PC-3 (cell line): ENCODE measurements at places on chromosomes 5 and 9.

GRCh38 chr9:108225149-108225800 is 630.5 kb downstream of the ACTL7B start:
- DNase-seq: no peak

DNA sequence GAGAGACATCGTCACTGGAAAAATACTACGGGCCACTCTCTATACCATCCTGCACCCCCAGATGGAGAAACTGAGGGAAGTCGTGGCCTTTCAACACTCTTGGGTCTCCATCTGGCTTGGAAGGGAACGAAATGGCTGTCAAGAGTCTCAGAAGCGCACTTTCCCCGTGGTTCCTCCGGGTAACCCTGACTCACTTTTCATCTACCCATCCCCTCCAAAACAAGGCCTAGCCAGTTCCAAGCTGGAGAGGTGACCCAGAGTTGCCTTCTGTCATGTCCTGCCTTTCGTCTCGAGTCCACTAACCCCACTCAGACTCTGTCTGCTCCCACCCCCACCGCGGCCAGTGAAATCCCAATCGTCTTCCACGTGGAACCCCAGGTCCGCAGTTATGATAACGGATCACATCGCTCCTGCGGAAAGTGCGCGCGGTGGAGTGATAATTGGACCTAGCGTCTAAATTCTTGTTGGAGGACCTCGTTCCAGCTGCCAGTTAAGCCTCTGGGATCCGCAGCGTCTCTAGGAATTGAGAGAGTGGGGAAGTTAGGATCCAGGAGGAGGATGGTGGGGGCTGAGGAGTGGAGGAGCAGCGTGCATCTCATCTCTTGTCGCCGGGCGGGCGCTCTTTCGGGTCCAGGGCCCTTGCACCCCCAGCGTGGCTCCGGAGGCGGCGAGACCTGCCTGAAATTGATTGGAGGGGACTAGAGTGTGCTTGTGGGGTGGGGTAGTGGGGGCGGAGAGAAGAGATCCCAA is 4.6 kb downstream of the CDKN2A start:
- DNase-seq: no peak

GRCh38 chr5:132674671-132675506 is 1.1 kb downstream of the IL4 start:
- peak; percentile 92 for DNase-seq

- peak; percentile 39 for DNase-seq
Observed at GRCh38 chr9:76302947-76303550, 91.2 kb downstream of the RFK start.

DNA sequence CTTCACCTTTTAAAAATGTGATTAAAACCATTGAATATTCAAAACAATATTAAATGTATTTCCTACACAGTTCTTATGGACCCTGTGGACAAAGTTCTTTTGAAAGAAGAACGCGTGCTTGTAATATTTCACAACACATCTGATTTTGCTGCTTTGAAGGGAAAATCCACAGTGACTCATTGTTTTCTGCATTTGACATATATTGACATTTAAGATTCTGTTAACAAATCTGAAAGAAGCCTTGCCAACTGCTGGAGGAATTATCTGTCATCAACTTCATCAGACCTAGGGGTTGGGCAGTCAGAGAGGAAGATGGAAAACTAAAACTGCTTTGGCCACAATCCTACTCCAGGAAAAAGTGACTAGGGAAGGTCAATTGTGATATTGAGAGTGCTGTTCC is 56.9 kb upstream of the RASEF start:
- DNase-seq: peak; percentile 29

DNA sequence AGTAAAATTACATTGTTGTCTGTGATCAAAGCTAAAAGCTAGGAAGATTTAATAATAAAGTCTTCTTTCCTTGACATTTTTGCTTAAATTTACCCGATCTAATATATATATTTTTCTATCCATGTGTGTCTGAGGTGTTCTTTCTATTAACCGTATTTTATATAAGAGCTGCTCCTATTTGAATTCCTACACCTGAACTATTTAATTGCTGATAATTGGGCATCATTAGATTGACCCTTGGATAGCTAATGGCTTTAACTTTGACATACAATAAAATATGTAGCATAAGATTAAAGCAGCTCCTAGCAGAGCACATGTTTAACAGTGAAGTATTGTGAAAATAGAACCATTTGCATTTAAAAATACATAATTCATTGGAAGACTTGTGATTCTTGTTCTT is 792.7 kb downstream of the MAT2B start:
- no peak for DNase-seq

- peak; percentile 56 for DNase-seq
Observed at GRCh38 chr9:114671605-114672004, 10.4 kb downstream of the TEX48 start.

DNA sequence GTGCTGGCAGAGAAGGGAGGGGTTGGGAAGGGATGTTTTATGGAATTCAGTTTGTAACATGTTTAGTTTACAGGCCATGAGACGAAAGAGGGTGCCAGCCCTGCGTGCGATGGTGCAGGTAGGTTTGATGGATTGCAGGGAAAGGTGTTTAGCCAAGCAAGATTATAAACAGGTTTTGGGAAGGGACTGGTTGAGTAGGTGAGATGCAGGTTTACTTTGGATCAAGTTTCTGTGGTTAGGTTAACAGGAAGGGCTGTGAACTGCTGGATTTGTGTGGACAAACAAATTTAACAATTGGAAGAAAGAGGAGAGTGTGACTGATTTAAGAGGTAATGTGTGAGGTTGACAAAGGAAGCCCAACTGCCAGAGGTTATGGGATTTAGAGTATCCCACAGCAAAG is 32.6 kb upstream of the GPX3 start:
- peak; percentile 48 for DNase-seq

DNA sequence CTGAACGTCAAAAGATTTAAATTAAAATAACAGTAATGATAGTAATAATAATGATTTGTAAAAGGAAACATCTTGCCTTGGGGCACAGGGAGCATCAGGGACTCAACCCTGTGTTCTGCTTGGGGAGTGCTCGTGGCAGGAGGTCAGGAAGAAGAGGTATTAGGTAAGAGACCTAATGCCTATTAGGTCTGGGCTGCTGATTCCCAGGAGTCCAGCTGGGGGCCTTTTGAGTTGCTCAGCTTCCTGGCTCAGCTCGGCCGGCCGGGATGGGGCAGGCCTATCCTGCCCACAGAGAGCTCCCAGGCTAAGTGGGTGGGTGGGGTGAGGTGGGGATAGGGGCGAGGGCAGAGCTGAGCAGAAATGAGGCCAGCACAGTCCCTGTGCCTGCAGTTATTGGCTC is 17.5 kb downstream of the LMX1B start:
- no peak for DNase-seq

DNA sequence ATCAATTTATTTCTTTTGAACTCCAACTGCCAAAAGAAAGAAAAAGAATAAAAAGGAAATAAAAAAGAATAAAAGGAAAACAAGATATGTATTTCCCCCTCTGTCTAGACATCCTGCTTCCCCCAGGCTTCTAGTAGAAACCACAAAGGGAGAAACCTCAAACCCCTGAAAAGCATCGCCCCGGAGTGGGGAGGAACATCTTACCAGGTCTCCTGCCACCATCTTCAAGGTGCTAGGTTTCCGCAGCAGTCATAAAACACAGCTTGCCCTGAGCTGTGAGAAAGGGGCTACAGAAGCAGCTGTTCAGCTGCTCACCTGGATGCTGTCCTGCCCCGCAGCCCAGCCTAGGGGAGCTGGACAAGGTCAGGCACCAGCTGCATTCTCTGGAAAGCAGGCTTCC is 487.7 kb downstream of the GADD45G start:
- no peak for DNase-seq

GRCh38 chr5:9059920-9060691 is 485.8 kb downstream of the SEMA5A start:
- DNase-seq: peak; percentile 99

DNA sequence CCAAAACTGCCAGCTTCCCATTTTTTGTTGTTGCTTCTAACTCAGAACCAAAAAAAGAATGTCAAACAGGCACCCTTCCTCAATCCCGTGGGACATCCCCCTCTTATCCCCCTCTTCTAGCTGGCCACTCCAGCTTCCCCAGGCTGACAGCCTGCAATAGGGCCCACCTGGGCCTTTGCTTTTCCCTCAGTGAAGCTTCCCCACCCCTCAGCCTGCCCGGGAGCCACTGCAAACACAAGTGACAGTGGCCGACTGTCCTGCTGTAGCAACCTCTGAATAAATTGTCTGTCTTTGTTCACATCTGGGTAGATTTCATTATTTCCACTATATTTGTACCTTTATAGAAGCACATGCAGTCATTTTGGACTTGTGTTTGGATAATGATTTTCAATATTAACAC is 245.3 kb downstream of the GADD45G start:
- DNase-seq: no peak

GRCh38 chr9:117074342-117074662 is 340.6 kb downstream of the ASTN2 start:
- DNase-seq: no peak

DNA sequence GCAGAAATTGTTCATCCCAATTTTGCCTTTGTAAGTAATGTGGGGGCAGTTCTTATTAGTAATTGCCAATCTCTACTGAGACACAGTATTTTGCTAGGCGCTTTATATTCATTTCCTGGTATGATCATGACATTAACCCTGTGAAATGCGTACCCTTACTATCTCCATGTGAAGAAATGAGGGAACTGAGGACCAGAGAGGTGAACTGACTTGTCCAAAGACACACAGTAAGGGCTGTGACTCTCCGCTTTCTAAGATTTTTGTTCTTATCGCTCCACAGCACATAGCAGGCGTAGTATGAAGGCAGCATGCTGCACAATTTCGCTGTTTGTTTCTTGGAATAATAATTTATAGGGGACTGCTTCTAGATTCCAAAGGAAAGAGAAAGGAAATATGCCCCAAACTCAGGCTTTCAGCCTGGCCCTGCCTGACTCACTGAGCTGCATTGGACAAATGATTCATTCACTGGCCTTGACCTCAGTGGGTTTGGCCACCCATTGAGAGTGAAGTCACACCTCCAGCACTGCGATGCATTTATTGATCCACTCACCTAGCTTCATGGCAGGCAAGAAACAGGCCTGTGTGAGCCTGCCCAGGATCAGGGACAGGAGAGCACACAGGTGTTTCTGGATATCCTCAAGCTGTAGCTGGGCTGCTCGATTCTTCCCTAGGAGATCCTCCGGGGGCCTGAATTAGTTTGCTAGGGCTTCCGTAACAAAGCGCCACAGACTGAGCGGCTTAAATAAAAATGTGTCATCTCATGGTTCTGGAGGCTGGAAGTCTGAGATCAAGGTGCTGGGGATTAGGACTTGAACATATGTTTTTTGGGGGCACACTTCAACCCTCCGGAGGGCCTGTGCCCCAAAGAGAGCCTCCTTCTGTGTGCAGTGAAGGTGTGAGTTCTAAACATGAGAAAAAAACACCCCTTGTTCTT is 7.2 kb upstream of the DUSP1 start:
- peak; percentile 92 for DNase-seq

- DNase-seq: peak; percentile 75
Observed at GRCh38 chr9:112097712-112098688, 77.1 kb downstream of the SUSD1 start.

DNA sequence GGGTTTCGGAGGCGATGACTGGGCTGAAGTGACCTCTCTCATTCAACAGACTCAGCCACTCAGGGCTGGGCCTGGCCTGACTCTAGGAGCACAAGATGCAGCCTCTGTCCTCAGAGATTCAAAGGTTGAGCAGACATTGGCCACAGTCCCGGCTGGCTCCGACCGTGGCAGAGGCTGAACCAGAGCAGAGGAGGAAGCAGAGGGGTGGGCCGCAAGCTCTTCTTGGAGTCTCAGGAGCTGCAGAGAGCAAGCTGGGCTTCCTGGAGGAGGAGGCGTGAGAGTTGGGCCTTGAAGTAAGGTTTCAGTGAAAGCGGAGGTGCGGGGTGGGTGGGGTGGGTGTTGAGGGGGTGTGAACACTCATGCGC is 37.6 kb downstream of the ALG2 start:
- DNase-seq: no peak

- DNase-seq: peak; percentile 78
Observed at GRCh38 chr5:137142764-137143605, 356.1 kb downstream of the SPOCK1 start.

DNA sequence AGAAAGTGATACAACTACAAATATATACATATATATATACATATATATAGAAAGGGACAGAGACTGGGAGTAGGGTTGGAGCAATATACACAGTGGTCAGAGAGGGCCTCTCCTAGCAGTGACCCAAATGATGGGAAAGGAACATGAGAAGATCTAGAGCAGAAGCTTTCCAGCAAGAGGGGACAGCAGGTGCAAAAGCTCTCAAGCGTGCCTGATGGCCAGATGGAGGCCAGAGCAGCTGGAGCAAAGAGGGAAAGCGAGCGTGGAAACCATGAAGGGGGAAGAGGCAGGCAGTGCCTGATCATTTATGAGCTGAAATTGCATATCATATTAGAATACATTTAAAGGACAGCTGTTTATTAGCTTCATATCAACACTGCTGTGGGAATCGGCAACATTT is 7.6 kb upstream of the GRPEL2 start:
- DNase-seq: no peak

GRCh38 chr9:87587356-87587745 is 89.7 kb downstream of the DAPK1 start:
- no peak for DNase-seq

DNA sequence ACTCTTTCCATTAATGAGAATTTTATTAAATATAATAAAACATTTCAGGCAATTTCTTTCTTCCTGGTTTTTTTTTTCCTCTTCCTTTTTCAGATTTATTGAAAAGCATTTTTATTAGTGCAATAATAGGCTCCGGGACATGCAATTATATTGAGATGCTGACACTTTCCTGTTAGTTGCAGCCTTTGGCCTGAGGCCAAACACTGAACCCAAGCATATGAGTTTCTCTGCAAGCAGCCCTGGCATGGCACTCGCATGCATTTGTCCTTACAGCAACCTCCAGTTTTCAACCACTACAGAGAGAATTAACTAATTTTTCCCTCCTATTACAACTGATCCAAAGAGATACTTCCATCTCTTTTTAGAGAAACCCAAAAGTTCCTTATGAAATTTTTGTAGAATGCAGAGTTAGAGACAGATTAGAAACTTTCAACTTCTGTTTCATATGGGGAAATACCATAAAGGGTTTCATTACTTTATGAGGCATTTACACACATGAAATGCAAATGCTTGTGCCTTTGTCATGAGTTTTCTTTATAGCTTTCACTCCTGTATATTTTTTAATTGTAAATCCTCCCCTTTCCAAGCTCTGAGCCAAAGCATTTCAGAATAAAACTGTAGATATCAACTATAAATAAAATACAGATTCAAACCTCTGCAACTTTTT is 183.0 kb downstream of the CETN3 start:
- no peak for DNase-seq

- no peak for DNase-seq
Observed at GRCh38 chr5:40694433-40694832, 14.7 kb downstream of the PTGER4 start.

DNA sequence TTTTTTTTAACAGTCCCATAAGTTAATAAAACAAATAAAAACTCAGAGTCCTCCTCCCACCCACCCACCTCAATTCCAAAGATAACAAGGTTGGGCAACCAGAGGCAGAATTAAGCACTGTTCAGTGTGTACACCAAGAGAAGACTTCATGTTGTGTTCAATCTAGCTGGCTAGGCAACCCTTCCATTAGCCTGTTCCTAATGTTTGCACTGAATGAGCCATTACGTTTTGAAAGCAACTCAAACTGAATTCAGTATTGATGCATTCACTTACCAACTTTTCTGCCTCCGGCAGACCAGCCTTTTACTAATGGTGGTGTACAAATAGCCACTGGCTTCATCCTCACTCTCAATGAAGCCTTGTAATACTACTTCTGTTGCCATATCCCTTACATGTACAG is 47.5 kb downstream of the PBX3 start:
- DNase-seq: no peak
